PC-3 (cell line): ENCODE measurements at places on chromosomes 11 and 22.

- peaks cover 12% of the 10 kb centered on the region for H3K4me1 ChIP-seq
- H3K36me3 ChIP-seq = no peaks in the 10 kb centered on the region
- H3K27me3 ChIP-seq = no peaks in the 10 kb centered on the region
- no peak for DNase-seq
- no peak overlapping the region for H3K4me3 ChIP-seq
Observed at GRCh38 chr11:78424334-78425270, 7.0 kb upstream of the GAB2 start.

GRCh38 chr11:98561252-98561651 lies 459.5 kb upstream of the CNTN5 start:
- no peaks in the 10 kb centered on the region for H3K4me1 ChIP-seq
- H3K4me3 ChIP-seq = no peak overlapping the region
- H3K27ac ChIP-seq = no peak overlapping the region
- no peaks in the 10 kb centered on the region for H3K36me3 ChIP-seq
- H3K27me3 ChIP-seq = peaks cover 10% of the 10 kb centered on the region; the same call in 1 of the 2 replicates

GRCh38 chr11:47259232-47259977 lies 1.6 kb downstream of the NR1H3 start:
- H3K27ac ChIP-seq = peak overlapping the region; percentile 46
- H3K4me3 ChIP-seq = peak overlapping the region; percentile 26; the same call in 1 of the 2 replicates
- DNase-seq = peak; percentile 82

DNA sequence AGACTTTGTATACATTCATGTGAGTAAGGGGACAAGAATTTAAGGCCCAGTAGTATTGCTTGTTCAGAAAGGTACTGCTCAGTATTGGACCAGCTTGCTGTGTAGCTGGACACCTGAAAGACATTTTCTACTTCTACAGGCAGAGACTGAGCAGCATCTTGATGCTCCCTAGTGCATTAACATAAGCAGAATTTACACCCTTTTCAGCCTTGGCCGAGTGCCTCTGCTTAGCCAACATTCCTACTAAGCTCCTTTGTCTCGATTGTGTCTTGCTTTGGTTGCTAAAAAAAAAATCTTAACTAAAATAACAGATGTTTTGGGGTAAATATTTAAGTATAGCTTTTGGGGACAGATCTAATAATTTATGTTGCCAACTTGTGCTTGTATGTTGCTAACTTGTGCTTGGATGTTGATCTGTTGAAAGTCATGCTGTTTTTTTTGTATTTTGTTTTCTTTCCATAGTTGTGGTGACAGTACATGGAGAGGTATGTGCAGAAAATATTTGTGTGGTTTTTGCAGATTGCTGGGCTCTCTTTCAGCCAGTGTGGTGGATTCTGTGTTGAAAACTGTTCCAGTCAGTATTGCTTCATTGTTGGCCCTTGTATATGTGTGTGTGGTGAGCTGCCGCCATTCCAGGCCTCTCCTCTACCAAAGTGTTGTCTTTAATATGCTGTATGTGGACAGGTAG lies 3.7 kb downstream of the PTS start:
- no peak overlapping the region for H3K4me3 ChIP-seq
- peaks cover 24% of the 10 kb centered on the region; the same call in 1 of the 2 replicates for H3K36me3 ChIP-seq
- peaks cover 24% of the 10 kb centered on the region for H3K4me1 ChIP-seq
- no peak overlapping the region for H3K27ac ChIP-seq
- H3K27me3 ChIP-seq = no peaks in the 10 kb centered on the region
- DNase-seq = no peak

DNA sequence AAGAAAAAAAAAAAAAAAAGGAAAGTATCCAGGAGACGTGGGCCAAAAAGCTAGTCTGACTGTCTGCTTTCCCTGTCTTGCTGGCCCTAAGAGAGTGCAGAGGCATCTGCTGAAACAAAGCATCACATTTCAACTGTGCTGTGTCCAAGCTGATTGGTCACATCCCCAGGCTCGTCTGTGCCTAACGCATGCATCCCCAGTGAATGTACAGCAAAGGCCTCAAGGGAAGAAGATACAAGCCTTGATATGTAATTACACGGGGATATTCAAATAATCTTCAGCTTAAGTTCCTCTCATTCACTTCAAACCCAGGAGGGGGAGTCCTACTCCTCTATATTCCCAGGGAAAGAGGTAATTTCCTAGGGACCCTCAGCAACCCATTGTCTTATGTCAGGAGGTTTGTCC lies 5.4 kb upstream of the SORL1 start:
- H3K27me3 ChIP-seq = no peaks in the 10 kb centered on the region
- peak; percentile 41 for DNase-seq
- peaks cover 14% of the 10 kb centered on the region for H3K4me1 ChIP-seq

GRCh38 chr22:23840026-23840425 lies 1.2 kb upstream of the DERL3 start:
- no peak for DNase-seq
- H3K27me3 ChIP-seq = no peaks in the 10 kb centered on the region
- H3K4me3 ChIP-seq = no peak overlapping the region
- no peak overlapping the region for H3K27ac ChIP-seq

DNA sequence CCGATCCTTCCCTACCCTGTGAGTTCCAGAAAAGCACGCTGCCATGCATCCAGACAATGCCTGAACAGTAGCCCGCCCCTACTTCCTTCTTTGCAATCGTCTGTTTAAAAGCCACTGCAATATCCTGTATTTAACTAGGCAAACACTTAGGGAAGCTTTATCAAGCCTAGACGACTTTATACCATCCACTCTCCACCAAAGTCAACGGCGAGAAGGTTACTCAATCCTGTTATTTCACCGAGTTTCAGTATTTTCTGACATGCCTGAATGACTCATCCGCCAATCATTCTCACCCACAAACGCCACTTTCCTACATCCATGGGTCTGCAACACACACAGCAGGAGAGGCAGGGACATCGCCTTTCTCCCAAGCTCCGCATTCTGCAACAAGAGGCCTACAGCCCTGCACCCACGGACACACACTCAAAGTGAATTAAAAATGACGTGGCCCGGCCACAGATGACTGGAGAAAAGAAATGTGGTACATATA lies 9.3 kb downstream of the CELSR1 start:
- no peak overlapping the region for H3K4me3 ChIP-seq
- H3K4me1 ChIP-seq = peaks cover 53% of the 10 kb centered on the region
- no peaks in the 10 kb centered on the region for H3K27me3 ChIP-seq
- H3K27ac ChIP-seq = peak overlapping the region; percentile 90
- H3K36me3 ChIP-seq = no peaks in the 10 kb centered on the region
- peak; percentile 94 for DNase-seq

GRCh38 chr11:28442131-28442530 lies 333.9 kb downstream of the METTL15 start:
- no peak overlapping the region for H3K27ac ChIP-seq
- H3K27me3 ChIP-seq = no peaks in the 10 kb centered on the region
- H3K4me3 ChIP-seq = no peak overlapping the region
- H3K4me1 ChIP-seq = no peaks in the 10 kb centered on the region

DNA sequence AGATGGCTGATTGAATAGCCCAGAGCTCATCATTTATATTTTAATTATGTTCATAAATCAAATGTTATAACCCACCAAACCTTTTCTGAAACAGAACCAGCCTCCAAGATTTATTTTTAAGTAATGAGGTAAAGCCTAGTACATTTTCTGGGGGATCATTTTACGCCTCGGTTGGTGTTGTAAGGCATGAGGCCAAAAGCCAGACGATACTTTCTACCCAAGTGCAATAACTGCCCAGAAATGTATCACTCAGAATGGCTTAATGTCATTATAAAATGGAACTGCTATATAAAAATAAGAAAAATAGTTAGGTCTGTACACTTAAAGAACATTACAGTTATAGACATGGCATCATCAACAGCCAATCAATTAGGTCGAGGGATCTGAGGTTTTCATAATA lies 283.3 kb downstream of the CADM1 start:
- no peak overlapping the region for H3K27ac ChIP-seq
- DNase-seq = no peak
- no peaks in the 10 kb centered on the region for H3K27me3 ChIP-seq
- no peaks in the 10 kb centered on the region for H3K4me1 ChIP-seq

DNA sequence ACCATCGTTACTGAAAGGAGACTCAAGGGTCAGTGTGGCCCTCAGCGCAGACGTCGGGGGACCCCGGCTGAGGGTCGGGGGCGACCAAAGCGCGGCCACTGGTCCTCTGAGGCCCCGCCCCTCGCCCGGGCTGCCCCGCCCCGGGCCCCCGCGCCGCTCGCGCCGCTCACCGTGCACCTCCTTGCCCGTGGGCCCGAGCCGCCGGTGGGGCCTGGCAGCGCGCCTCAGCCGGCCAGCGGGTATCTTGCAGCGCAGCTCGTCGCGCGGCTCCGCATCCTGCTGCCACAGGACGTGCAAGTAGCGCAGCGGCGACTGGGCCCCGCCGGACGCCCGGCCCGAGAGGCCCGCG lies 419 bp downstream of the ANKRD54 start:
- H3K36me3 ChIP-seq = no peaks in the 10 kb centered on the region
- no peaks in the 10 kb centered on the region for H3K27me3 ChIP-seq
- peak overlapping the region; percentile 88 for H3K4me3 ChIP-seq
- peak; percentile 25 for DNase-seq
- peaks cover 4% of the 10 kb centered on the region; the same call in 1 of the 2 replicates for H3K4me1 ChIP-seq

DNA sequence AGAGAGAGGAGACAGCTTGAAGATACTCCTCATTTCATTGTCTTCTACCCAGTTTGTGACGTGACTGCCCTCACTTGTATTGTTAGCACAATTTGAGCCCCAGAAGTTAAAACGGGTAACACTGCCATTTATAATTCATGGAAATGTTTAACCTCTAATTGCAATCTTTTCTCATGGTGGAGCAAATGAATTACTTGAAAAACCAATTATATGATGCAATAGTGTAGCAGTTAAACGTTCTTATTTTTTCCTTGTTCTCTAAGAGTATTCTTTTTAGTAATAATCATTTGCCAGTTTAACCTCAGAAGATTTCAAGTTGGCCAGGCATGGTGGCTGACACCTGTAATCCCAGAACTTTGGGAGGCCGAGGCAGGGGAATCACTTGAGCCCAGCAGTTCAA lies 56.6 kb downstream of the CDON start:
- H3K4me1 ChIP-seq = peaks cover 11% of the 10 kb centered on the region
- H3K36me3 ChIP-seq = no peaks in the 10 kb centered on the region
- no peak overlapping the region for H3K4me3 ChIP-seq
- DNase-seq = no peak
- H3K27ac ChIP-seq = no peak overlapping the region
- no peaks in the 10 kb centered on the region for H3K27me3 ChIP-seq

GRCh38 chr11:30432178-30432577 lies 109.3 kb downstream of the ARL14EP start:
- H3K27me3 ChIP-seq = peaks cover 26% of the 10 kb centered on the region
- no peak overlapping the region for H3K27ac ChIP-seq
- no peak for DNase-seq
- H3K4me3 ChIP-seq = no peak overlapping the region

- H3K4me3 ChIP-seq = no peak overlapping the region
- H3K36me3 ChIP-seq = no peaks in the 10 kb centered on the region
- H3K27me3 ChIP-seq = no peaks in the 10 kb centered on the region
Observed at GRCh38 chr11:123241874-123242543, 47.0 kb upstream of the CLMP start.

GRCh38 chr22:35703861-35704584 lies 13.6 kb upstream of the APOL5 start:
- no peaks in the 10 kb centered on the region for H3K36me3 ChIP-seq
- H3K4me1 ChIP-seq = peaks cover 14% of the 10 kb centered on the region
- no peak for DNase-seq
- no peak overlapping the region for H3K4me3 ChIP-seq
- no peaks in the 10 kb centered on the region for H3K27me3 ChIP-seq

- no peaks in the 10 kb centered on the region for H3K27me3 ChIP-seq
- peaks cover 7% of the 10 kb centered on the region; the same call in 1 of the 2 replicates for H3K4me1 ChIP-seq
- H3K27ac ChIP-seq = no peak overlapping the region
- peak; percentile 47 for DNase-seq
- H3K4me3 ChIP-seq = no peak overlapping the region
- no peaks in the 10 kb centered on the region for H3K36me3 ChIP-seq
Observed at GRCh38 chr11:102254047-102254446, 63.2 kb upstream of the BIRC3 start.

- H3K27me3 ChIP-seq = peaks cover 32% of the 10 kb centered on the region
- no peak overlapping the region for H3K4me3 ChIP-seq
- no peaks in the 10 kb centered on the region for H3K36me3 ChIP-seq
- no peaks in the 10 kb centered on the region for H3K4me1 ChIP-seq
- no peak overlapping the region for H3K27ac ChIP-seq
Observed at GRCh38 chr22:49284056-49284784, 543.5 kb downstream of the BRD1 start.

- peak; percentile 99 for DNase-seq
- no peaks in the 10 kb centered on the region for H3K27me3 ChIP-seq
- no peak overlapping the region for H3K4me3 ChIP-seq
- H3K36me3 ChIP-seq = peaks cover 56% of the 10 kb centered on the region
Observed at GRCh38 chr11:64856382-64857227, 12.2 kb upstream of the CDC42BPG start.
